ENCODE measurements at places on chromosomes 4 and X.

- DNase-seq: no peak
These were observed 1308.6 kb downstream of the ARAP2 start for GRCh38 chr4:34935739-34936138.

- no peak for DNase-seq
These were observed 63.4 kb downstream of the NUDT10 start for GRCh38 chrX:51395810-51396728.

GRCh38 chr4:48191758-48192157 lies 57.7 kb upstream of the TXK start:
- peak; percentile 46 for DNase-seq

- DNase-seq: no peak
These were observed 131.9 kb downstream of the RTL3 start for GRCh38 chrX:78527263-78527662.

- no peak for DNase-seq
These were observed 677 bp upstream of the CYP4V2 start for GRCh38 chr4:186190581-186191199.

DNA sequence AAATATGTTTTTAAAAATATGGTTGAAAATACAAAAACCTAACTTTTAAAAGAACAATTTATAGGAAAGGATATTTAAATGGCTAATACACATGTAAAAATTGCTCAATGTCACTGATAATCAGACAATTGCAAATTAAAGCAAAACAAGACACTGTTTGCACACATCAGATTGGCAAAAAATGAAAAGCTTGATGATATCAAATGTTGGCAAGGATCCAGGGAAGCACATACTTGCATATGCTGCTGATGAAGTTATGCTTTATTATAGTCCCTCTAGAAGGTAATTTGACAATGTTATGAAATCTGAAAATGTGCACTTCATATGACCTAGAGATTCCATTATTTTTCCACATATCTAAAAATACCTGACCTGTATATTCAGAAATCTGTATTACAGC lies 45.7 kb upstream of the EPGN start:
- DNase-seq: no peak

Data from NCI-H774 (cell line).